ENCODE measurements at places on chromosomes 6 and 20. TPM values are rescaled to one million over a fixed set of nuclear protein-coding genes. Genes with fewer than 3 reads are reported as not detected.

- peaks cover 9% of the 10 kb centered on the region for H3K36me3 ChIP-seq
- H3K4me1 ChIP-seq: no peaks in the 10 kb centered on the region
These were observed 670 bp upstream of the COL11A2 start for GRCh38 chr6:33192671-33193602.

DNA sequence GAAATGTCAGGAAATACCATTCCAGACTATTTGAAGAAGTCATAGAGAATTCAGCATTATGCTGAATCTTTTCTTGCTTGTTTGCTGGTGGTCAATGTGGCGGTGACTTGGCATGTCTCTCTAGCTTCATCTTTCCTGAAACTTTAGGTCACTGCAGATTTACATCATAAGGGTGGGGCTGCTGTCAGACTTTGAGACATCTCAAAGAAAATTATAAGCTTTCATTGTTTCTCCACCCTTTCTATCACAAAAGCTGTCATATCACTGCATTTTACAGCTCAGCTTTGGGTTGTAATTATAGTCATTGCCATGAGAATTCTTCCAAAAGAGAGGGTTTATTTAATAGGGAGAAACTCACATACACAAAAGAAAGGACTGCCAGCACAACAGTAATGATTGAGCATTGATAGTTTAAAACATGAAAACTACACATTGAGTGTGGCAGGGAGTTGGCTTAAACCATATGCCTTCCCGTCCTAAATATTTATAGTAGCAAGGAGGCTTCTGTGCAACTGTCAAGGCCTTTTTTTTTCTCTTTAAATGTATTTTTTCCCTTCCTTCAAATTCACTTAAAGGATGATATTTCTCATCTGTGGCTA is 44.7 kb upstream of the LRRC1 start:
- no peaks in the 10 kb centered on the region for H3K36me3 ChIP-seq
- H3K4me3 ChIP-seq: no peak overlapping the region
- no peaks in the 10 kb centered on the region for H3K4me1 ChIP-seq
- H3K27me3 ChIP-seq: no peaks in the 10 kb centered on the region
- no peak overlapping the region for H3K27ac ChIP-seq
- DNase-seq: no peak

- H3K4me3 ChIP-seq: no peak overlapping the region
- H3K36me3 ChIP-seq: no peaks in the 10 kb centered on the region
- H3K4me1 ChIP-seq: peaks cover 3% of the 10 kb centered on the region
- H3K27me3 ChIP-seq: no peaks in the 10 kb centered on the region
- peak overlapping the region; percentile 69 for H3K27ac ChIP-seq
These were observed 50.0 kb downstream of the SOBP start for GRCh38 chr6:107539849-107540464.

GRCh38 chr6:53827531-53827930 is 32.7 kb downstream of the LRRC1 start:
- H3K4me3 ChIP-seq: no peak overlapping the region
- no peak overlapping the region for H3K27ac ChIP-seq
- no peaks in the 10 kb centered on the region for H3K36me3 ChIP-seq
- H3K4me1 ChIP-seq: no peaks in the 10 kb centered on the region
- DNase-seq: no peak

GRCh38 chr20:1863296-1863695 is 31.9 kb upstream of the SIRPA start:
- H3K36me3 ChIP-seq: no peaks in the 10 kb centered on the region
- DNase-seq: no peak
- no peak overlapping the region for H3K27ac ChIP-seq
- H3K4me1 ChIP-seq: no peaks in the 10 kb centered on the region
- H3K27me3 ChIP-seq: no peaks in the 10 kb centered on the region
- H3K4me3 ChIP-seq: no peak overlapping the region

- H3K27me3 ChIP-seq: no peaks in the 10 kb centered on the region
- H3K27ac ChIP-seq: no peak overlapping the region
- H3K4me1 ChIP-seq: no peaks in the 10 kb centered on the region
These were observed 66.8 kb downstream of the CDK19 start for GRCh38 chr6:110748453-110748852.

- no peak overlapping the region for H3K27ac ChIP-seq
- H3K4me1 ChIP-seq: no peaks in the 10 kb centered on the region
These were observed 263.5 kb upstream of the TAB2 start for GRCh38 chr6:149053848-149054558.

GRCh38 chr6:127100510-127101140 is 17.8 kb upstream of the RSPO3 start:
- H3K36me3 ChIP-seq: no peaks in the 10 kb centered on the region
- DNase-seq: no peak
- no peak overlapping the region for H3K27ac ChIP-seq
- no peak overlapping the region for H3K4me3 ChIP-seq
- H3K4me1 ChIP-seq: no peaks in the 10 kb centered on the region

- H3K4me3 ChIP-seq: no peak overlapping the region
- peaks cover 35% of the 10 kb centered on the region for H3K36me3 ChIP-seq
- H3K27ac ChIP-seq: no peak overlapping the region
- no peak for DNase-seq
- no peaks in the 10 kb centered on the region for H3K27me3 ChIP-seq
- peaks cover 6% of the 10 kb centered on the region for H3K4me1 ChIP-seq
These were observed 3.0 kb downstream of the RRP36 start for GRCh38 chr6:43024436-43024835.

DNA sequence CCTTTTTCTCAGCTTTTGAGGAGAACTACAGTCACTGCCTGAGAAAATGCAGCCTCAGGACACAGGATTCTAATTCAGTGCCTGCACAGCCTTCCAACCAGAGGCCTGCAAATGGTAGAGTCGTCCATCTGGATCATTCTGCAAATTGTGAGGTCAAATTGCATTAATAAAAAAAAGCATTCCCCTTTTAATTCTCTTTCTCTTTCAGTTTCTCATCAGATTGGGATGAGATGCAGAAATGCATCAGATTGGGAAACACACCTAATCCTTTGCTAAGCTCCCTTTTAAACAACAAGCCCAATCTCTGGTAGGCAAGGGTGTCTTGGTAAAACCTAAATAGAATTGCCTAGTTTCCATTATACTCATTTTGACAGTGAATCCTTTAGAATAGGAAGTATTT is 838.8 kb downstream of the MAFB start:
- no peak overlapping the region for H3K27ac ChIP-seq
- no peak for DNase-seq
- H3K4me3 ChIP-seq: no peak overlapping the region
- H3K4me1 ChIP-seq: peaks cover 10% of the 10 kb centered on the region
- no peaks in the 10 kb centered on the region for H3K36me3 ChIP-seq

GRCh38 chr6:39934131-39934757 is at the start of gene MOCS1:
Gene MOCS1, minus strand, starts transcription at chr6:39934462. Its CDS starts 45 bp downstream, at chr6:39934417.
- no peaks in the 10 kb centered on the region for H3K27me3 ChIP-seq
- peak; percentile 82 for DNase-seq

DNA sequence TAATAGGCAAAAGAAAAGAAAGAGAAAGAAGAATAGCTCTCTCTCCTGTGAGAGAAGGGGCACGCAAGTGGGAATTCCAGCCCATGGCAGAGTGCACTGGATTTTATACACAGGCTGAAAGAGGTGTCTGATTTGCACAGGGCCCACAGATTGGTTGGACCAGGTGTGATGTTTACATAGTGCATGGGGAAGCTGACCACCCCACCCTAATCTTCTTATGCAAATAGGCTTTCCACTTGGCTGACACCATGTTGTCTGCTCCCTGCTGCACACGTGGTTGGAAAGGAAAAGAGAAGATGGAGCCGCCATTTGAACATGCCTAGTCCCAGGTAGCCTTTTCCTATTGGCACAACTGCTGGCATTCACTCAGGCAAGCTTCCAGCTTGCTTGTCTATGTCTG is 20.2 kb downstream of the MICA start:
- H3K4me3 ChIP-seq: no peak overlapping the region
- DNase-seq: no peak
- H3K36me3 ChIP-seq: no peaks in the 10 kb centered on the region
- no peaks in the 10 kb centered on the region for H3K27me3 ChIP-seq

DNA sequence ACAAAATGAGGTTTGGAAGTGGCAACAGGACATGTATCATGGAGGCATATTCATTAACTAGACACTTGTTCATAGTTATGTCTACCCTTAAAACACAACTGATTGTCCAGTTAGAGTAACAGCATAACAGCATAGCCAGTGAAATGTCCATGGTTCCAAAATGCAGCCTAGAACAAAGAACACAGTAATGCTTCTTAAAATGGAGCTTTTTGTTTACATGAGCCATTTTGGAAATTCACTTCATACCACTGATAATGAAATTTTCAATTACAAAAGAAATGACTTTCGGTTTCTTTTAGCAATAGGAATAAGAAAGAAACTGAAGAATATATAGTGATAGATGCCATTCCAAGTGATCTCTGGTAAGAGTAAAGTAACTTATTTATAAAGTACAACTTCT is 111.1 kb upstream of the DST start:
- H3K36me3 ChIP-seq: no peaks in the 10 kb centered on the region
- H3K27me3 ChIP-seq: no peaks in the 10 kb centered on the region
- DNase-seq: no peak
- no peak overlapping the region for H3K27ac ChIP-seq
- H3K4me3 ChIP-seq: no peak overlapping the region

DNA sequence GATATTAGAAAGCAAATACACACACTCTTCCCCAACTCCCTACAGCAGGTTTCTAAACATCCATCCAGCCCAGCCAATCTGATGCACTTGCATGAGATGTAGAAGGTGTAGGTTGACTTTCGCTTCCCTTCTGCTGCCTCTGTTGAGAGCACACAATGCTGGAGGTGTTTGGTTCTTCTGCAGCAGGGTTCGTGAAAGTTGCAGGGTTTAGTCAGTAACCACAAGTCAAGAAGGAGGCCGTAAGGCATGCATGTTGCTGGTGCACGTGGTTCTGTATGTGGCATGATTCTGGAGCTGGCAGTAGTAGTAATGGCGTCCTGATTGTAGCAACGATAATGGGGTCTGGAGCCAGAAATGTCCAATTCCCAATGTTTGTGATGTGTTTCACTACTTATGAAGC is 53.0 kb downstream of the DEK start:
- no peak overlapping the region for H3K27ac ChIP-seq
- H3K27me3 ChIP-seq: no peaks in the 10 kb centered on the region
- no peak for DNase-seq
- H3K4me3 ChIP-seq: no peak overlapping the region
- H3K36me3 ChIP-seq: peaks cover 17% of the 10 kb centered on the region
- H3K4me1 ChIP-seq: no peaks in the 10 kb centered on the region

GRCh38 chr6:33319939-33320314 is 2.4 kb upstream of the ZBTB22 start:
- no peak for DNase-seq
- H3K4me1 ChIP-seq: peaks cover 21% of the 10 kb centered on the region
- H3K36me3 ChIP-seq: peaks cover 5% of the 10 kb centered on the region
- H3K27ac ChIP-seq: no peak overlapping the region
- no peak overlapping the region for H3K4me3 ChIP-seq

DNA sequence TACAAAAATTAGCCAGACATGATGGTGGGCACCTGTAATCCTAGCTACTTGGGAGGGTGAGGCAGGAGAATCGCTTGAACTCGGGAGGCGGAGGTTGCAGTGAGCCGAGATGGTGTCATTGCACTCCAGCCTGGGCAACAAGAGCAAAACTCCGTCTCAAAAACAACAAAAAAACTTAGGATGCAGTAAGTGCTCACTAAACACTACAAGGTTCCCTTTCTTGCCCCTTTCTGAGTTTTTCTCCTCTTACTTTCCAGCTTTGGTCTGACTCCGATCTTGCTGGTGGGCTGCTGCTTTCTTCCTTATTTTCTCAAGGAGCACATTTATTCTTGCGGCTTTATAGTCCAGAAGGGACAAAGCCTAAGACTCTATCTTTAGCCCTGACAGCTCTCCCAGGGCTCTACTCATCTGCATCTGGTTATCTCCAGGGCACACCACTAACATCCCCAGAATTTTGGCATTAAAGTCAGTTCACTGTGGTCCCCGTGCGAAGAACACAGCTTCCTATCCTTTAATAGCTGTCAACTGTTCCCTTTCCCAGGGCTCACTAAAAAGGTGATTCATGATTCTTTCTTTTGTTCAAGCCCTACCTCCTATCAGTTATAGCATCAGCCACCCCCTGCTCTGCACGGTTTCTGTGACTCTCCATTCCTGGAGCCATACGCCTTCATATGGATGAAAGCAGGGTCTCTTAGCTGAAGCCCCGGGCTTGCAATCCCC is 17.1 kb upstream of the RPN2 start:
- DNase-seq: no peak
- H3K36me3 ChIP-seq: no peaks in the 10 kb centered on the region
- no peak overlapping the region for H3K27ac ChIP-seq
- no peaks in the 10 kb centered on the region for H3K4me1 ChIP-seq
- H3K4me3 ChIP-seq: no peak overlapping the region

DNA sequence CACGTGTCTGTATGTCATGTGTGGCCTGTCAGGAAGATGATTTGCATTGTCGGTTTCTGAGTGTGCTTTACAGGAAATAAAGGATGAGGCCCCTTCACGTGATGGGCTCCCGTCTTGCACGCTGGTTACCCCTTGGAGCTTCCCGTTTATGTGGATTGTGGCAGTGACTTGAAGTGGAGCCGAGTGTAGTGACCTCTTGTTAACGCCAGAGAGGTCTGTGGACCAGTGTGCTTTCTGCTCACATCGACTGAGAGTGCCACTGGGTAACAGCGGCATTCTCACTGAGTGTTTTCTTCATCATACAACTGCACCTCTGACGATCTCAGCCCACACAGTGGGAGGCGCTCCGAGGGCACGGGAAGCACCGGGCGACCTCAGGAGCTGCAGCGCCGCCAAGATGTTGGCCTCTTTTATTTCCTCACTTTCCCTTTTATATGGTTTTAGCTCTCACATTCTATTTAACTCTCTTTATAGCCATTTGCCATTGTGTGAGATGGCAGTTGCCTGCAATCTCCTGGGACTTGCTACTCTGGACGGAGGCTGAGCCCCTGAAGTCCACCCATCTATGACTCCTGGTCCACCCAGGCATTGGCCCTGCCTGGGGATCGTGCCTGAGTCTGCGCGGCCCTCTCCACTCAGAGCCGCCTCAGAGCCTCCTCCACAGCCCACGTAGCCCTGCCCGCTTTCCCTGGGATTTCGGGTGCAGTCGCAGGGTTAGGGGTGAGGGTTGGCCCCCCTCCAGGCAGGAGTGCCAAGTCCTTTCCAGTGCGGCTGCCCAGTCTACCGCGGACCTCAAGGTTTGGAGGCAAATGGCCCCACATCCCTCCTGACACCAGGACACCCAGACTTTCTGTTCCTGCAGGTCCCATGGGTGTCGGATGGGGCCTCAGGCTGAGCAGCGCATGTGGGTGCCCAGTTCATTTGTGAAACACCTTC is 238.9 kb downstream of the ERMARD start:
- H3K27me3 ChIP-seq: no peaks in the 10 kb centered on the region
- H3K27ac ChIP-seq: no peak overlapping the region
- no peaks in the 10 kb centered on the region for H3K4me1 ChIP-seq

Gene BLTP3A
- 2.4 TPM for polyA plus RNA-seq

Gene NKX2-2
- not detected for polyA plus RNA-seq

Gene EEF1A2
- 1.5 TPM for polyA plus RNA-seq

Gene C6orf132
- 5.6 TPM for polyA plus RNA-seq

Gene SPATS1
- not detected for polyA plus RNA-seq

Gene PEX3
- polyA plus RNA-seq: 31.7 TPM

All from kidney (tissue), 22 donors.